ENCODE measurements at places on chromosomes 12 and 14.

- no peak for DNase-seq
These were observed 57.4 kb downstream of the IFNG start for GRCh38 chr12:68102163-68102562.

- DNase-seq, result no peak
These were observed 13.7 kb downstream of the TXNDC16 start for GRCh38 chr14:52538623-52539022.

- no peak for DNase-seq
These were observed 582.5 kb downstream of the NRXN3 start for GRCh38 chr14:78752518-78753188.

GRCh38 chr14:85363358-85363757, 166.6 kb upstream of the FLRT2 start:
- DNase-seq, result no peak

GRCh38 chr12:108589028-108589839, 8.7 kb downstream of the TMEM119 start:
- no peak for DNase-seq

DNA sequence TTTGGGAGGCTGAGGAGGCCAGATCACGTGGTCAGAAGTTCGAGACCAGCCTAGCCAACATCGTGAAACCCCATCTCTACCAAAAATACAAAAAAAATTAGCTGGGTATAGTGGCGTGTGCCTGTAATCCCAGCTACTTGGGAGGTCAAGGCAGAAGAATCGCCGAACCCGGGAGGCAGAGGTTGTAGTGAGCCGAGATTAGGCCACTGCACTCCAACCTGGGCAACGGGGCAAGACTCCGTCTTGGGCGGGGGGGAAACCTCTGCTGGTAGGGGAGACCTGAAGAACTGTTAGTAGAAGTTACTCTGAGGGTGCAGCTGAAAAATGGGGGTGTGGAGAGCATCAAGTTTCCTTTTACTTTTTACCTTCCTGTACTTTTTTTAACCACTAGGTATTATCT, 2.2 kb upstream of the LRP1 start:
- DNase-seq, result no peak
